WTC11 (cell line): ENCODE measurements at places on chromosomes 2 and 18.

- DNase-seq = no peak
Measured at GRCh38 chr2:33796511-33796910, 197.4 kb upstream of the FAM98A start.

- no peak for DNase-seq
Measured at GRCh38 chr2:1476617-1477195, 63.4 kb downstream of the TPO start.

DNA sequence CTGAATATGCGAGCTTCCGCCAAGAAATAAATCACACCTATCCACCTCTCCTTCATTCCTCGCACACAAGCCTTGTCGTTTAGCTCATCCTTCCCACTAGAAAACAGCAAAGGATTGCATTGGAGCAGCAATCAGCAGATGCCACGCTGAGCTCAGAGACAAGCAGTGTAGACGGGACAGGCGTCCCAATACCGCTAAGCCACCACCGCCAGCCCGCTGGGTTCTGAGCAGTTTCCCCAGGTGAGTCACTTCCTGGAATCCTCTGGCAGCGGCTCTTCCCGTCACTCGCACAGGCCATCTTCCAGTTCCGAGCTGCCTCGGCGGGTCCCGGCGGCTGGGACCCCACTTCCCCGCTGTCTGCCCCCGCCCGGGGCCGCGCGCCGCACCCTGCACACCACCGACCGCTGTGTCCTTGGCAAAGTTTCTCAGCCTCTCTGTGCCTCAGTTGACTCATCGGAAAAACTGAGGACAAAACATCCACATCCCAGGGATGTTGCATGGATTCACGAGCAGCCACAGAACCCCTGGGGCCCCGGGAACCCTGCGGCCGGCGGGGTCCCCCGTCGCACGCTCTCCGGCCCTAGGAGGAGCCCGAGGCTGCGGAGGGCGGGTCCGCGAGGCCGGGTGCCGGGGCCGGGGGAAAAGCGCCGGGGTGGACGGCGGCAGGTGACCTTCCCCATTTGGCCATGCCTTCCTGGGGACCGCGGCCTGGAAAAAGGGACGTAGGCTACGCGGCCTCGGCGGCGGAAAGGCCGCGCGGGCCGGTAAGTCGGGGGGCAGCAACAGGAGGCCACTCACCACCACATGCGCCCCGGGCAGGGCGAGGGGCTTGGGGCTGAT, 573 bp downstream of the KDSR start:
- peak; percentile 57 for DNase-seq

- DNase-seq = peak; percentile 60
Measured at GRCh38 chr2:128396500-128396891, 77.8 kb upstream of the HS6ST1 start.

DNA sequence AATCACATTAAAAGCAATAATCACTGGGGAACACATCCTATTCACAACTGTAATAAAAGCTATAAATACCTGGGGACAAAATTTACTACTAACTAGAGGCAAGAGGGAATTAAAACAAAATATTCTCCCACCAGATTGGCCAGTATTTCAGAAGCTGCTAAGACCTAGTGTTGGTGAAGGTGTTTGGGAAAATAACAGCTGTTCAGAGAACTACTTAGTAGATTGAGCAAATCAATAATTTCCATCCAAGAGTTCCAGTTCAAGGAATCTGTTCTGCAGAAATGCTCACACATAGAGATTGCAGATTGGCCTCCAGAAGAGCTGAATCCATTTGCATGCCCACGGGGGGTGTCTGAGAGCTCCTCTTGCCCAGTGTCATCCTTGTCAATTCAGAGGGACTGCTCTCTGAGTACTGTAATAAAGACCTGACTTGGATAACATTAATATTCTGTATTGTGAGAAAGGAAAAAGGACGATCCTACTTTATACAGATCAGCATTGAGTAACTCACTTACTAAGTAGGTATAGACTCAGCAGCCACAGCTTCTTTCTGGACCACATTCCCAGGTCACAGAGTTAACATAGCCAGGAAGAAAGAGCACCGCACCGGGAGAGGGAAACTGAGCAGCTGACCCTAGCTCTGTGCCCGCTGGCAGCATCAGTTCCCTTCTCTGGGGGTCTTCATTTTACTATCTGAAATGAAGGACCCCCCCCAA, 5.6 kb downstream of the TUBB6 start:
- no peak for DNase-seq

GRCh38 chr2:12168791-12169388, 422.5 kb downstream of the LPIN1 start:
- DNase-seq = no peak

DNA sequence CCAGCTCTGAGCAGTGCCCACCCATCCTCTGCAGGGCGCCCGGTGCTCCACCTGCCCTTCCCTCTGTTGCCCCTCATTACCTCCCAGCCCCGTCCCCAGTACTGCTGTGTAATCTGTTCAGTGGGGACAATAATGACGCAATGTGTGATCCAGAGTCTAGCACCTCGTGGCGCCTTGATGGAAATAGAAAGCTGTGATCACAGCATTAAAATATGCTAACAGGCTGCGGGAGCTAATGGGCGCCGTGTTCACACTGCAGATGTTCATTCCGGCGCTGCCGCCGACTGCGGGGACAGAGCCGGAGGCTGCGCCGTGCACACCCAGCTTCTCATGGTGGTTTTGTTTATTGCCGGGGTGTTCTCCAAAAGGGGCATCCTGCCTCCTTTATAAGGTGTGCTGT, 235.2 kb downstream of the LDLRAD4 start:
- no peak for DNase-seq

DNA sequence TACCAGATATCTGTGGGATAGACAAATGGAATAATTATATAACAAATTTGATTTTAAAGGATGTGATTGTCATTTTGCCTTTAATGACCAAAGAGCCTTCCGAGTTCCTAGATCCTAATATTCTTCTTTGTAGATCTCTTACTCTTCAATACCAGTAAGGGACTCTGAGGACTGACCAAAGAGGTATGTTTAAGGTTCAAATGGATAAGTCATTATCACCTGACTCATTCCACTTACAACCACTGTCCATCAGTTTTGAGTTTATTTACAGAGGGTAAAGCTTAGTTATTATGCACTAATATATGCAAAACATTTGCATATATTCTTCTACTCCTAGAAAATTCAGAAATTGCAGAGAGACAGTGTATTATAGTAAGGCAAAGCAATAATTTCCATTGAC, 62.7 kb downstream of the CCDC148 start:
- DNase-seq = no peak

DNA sequence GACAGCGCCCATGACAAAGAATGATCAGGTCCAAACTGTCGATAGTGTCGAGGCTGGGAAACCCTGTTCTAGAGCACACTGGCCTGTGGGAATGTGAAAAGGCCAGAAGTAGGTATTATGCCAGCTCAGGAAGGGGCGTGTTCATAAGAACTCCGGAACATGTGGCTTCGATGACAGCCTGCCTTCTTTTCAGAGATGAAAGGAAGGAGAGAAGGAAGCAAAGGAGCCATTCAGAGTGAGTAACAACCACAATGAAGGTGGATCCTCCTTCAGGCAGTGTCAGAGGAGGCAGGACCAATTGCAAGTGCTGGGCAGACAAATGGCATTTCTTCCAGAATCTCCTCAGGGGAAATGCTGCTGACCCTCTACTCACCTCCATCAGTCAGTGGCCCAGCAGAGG, 58.5 kb downstream of the NCKAP5 start:
- no peak for DNase-seq

DNA sequence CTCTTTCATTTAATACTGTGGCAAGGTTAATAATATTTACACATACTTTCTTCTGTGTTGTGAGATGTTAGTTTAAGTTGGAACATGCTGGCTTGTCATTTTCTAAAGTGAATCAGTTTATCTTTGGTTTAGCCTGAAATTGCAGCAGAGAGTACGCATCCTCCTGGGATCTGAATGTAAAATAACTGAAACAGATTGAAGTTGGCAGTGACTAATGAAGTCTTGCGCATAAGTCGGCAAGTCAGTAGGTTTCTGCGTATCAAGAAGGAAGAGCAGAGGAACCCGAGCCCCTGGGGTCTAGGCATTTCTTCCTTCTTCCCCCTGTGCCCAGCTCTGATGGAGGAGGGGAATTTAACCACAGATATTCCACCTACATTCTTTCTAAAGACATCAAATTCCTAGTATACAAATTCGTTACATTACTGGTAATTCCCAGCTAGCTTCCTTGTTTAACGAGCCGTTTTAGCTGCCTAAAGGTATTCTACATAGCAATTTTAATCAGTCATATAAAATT, 392.1 kb upstream of the RAB12 start:
- DNase-seq = no peak

DNA sequence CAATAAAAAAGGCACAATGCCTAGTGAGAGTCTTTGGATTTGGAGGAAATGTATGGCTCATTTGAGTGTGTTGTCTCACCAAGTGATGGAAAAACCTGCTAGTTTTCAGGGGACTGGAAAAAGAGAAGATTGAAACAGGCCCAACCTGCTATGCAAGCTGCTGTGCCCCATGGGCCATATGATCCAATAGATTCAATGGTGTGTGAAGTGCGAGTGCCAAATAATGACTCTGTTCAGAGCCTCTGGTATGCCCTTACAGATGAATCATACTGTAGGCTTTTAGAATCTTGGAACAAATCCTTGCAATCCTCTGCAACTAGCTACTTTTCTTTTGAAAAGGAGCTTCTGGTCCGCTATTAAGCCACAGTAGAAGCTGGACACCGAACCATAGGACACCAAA, 529.8 kb upstream of the CNTNAP5 start:
- no peak for DNase-seq

DNA sequence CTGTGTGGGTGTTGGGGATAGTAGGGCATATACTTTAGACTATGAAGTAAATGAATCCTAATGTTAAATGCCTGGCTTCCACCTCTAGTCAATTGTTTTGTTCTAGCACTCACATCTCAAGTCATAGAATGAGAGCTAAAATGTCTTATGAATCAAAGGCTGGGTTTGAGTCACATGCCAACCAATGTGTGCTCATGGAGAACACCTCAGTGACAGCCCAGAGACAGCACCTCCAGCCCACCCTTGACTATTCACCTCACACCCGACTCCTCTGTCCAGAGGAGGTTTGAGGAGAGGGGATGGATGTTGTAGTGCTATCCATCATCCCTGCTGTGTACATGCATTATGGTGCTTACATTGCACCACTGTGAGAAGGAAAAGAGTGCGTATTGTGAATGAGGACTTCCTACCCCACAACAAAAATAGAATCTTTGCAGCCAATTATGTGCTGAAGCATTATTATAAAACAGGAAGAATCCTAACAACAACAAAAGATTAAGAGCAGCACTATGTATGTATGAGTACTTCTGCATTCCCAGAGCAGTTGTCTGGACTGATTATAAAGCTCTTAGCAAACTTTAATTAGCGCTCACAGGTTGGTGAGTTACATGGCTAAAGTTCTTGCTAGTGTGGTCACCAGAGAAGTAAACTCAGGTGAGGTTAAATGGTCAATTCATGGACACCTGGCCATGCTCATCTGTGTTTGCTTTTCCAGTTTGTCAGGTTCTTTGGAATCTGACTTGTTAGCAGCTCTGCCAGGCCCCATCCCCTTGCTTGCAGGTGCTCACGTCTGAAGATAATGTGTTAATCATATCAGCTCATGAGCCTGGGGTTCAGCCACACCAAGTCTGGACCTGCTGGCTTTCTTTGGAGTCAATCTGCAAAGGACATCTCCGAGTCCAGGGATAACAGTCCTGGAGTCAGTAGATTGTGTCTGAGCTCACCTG, 55.3 kb upstream of the NABP1 start:
- DNase-seq = no peak

GRCh38 chr18:79599441-79599931, 80.1 kb upstream of the CTDP1 start:
- DNase-seq = no peak

DNA sequence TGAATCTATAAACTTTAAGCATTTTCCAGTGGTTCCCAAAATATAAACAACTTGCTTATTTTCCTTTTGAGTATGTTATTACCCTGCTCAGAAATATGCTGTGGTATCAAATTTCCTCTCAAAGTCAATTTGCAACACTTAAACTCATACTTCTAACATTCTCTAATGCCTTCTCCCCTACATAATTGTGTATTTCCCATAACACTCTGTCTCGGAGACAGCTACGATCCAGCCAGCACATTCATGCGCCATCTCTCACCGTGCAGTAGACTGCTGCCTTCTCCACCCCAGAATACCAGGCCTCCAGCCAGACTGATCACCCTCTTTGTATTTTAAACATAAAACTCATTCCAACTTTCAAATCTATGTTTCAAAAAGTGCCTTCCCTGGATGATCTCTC, 41.8 kb downstream of the TIMM21 start:
- DNase-seq = no peak

- no peak for DNase-seq
Measured at GRCh38 chr2:121333834-121334558, 49.0 kb upstream of the TFCP2L1 start.

DNA sequence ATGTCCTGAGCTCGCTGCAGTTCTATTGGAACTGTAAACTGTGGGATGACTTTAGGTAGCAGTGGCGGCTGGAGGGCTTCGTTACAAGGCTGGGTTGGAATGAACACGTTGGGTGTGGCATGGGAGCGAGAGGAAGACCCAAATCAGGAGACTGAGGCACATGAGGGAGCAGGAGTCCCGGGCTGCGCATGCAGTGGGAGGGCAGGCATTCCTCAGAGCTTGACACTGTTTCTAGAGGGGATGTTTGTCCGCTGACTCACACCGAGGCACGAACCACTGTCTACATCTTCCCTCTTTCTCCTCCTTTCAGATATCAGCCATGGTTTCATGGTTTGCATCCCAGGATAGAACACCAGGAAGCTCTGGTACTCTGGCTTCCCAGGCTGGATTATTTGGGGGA, 40.6 kb upstream of the LAMA1 start:
- no peak for DNase-seq

- peak; percentile 36 for DNase-seq
Measured at GRCh38 chr2:47072018-47072691, 83.0 kb downstream of the STPG4 start.

GRCh38 chr2:70907130-70908057, 28.3 kb upstream of the ATP6V1B1 start:
- no peak for DNase-seq

GRCh38 chr2:166491461-166491860, 2.6 kb downstream of the SCN7A start:
- no peak for DNase-seq

GRCh38 chr2:43009448-43009847, 217.0 kb downstream of the ZFP36L2 start:
- no peak for DNase-seq

- no peak for DNase-seq
Measured at GRCh38 chr2:55048508-55049042, 1.7 kb downstream of the RTN4 start.

- DNase-seq = no peak
Measured at GRCh38 chr2:127065299-127065939, 41.5 kb downstream of the BIN1 start.

- no peak for DNase-seq
Measured at GRCh38 chr2:62527478-62528210, 21.6 kb upstream of the TMEM17 start.

DNA sequence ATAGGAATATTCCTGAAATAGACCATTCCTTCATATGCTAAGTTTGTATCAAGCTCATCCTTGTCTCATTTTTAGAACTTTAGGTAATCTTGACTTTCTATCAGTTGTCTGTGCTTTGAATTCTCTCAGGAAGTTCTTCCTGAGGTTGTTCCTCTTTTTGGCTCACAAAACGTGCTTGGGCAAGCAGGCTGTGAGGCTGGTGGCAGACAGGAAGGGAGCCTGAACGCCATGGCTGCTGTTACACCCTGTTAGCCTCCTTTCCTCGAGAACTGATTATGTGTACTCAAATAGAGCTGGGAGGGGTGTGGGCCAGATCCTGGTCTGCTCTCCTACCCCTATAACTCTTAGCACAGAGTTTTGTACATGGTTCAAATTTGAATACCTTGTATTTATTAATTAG, 136.4 kb upstream of the CELF4 start:
- DNase-seq = no peak

GRCh38 chr2:220619525-220620220, 952.4 kb downstream of the EPHA4 start:
- no peak for DNase-seq

GRCh38 chr2:232530626-232531260, 4.8 kb downstream of the CHRND start:
- peak; percentile 7 for DNase-seq
